ENCODE measurements at places on chromosomes 1 and 21.

DNA sequence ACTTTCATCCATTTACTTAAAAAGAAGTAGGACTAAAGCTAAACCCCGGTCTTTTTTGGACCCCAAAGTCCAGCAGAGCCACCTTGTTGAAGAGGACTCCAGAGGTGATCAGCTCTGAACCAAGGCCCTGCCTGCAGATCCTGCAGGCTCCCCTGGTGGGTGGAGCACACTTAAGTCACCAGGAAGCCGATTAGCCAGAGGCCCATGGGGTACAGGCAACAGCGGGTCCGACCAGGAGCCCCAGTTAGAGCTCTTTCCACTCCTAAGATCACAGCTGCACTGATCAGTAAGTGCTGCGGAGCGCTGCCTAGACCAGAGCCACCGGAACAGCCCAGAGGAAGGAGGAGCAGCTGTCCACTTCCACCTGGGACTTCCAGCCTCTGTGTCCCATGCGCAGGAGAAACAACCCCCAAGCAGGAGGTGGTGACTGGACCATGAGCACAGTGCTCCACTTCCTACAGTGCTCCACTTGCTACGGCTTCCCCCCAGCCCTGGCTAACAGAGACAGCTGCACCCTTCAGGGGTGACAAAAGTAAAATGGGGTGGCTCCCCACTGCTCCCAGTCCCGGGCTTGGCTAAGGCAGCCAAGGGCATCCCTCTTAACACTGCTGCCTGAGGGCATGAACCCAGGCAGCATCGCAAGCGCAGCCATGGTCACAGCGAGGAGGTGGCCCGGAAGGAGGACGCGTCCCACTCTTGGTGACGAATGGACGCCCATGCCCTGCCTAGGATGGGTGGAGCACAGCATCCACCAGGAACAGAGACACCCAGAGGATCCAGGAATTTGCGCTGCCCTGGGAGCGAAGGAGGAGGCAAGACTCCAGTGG is 58.0 kb downstream of the NPHP4 start:
- DNase-seq: no peak

GRCh38 chr1:28886731-28887418 is 27.5 kb upstream of the EPB41 start:
- no peak for DNase-seq

- no peak for DNase-seq
Measured at GRCh38 chr1:238660849-238661248, 725.5 kb upstream of the CHRM3 start.

- DNase-seq: no peak
Measured at GRCh38 chr1:89457046-89457445, 67.6 kb upstream of the LRRC8B start.

DNA sequence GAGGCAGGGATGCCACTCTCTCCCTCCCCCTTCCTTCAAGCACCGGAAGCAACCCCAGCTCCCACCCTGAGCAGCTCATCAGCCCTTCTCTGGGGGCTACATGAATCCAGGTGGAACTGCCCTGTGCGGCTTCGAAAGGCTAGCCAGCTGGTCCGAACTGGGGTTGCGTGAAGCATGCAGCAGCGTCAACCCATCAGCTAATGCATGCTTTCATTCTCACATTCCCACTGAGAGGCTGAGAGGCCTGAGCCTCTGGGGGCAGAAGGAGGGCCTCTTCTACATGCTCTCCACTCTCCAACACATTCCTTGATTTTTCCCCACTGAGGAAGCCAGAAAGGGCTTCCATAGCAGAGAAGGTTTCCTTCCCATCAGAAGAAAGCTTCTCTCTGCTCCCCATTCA is 5.6 kb downstream of the RXRG start:
- no peak for DNase-seq

DNA sequence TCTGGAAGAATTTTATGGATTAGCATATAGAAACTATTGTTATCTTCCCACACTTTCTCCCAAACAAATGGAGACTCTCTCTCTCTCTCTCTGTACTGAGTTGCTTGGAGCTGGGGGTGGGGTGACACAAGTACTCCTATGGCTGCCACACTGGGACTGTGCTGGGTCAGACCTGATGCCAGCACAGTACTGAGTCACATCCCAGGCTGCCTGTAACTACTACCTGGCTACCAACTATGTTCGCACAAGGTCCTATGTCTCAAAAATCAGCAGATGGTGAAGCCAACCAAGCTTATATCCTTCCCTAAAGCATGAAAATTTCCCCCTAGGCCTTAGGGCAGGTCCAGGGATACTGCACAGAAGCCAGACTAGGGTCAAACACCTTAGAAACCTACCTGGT is 66.6 kb downstream of the FAF1 start:
- no peak for DNase-seq

GRCh38 chr1:43272161-43272560 is 2.4 kb downstream of the TMEM125 start:
- DNase-seq: no peak

- no peak for DNase-seq
Measured at GRCh38 chr1:227731696-227732585, 3.2 kb downstream of the JMJD4 start.

- DNase-seq: no peak
Measured at GRCh38 chr21:28230559-28230958, 762.1 kb downstream of the LTN1 start.

- no peak for DNase-seq
Measured at GRCh38 chr1:30635391-30635975, 87.9 kb downstream of the MATN1 start.

DNA sequence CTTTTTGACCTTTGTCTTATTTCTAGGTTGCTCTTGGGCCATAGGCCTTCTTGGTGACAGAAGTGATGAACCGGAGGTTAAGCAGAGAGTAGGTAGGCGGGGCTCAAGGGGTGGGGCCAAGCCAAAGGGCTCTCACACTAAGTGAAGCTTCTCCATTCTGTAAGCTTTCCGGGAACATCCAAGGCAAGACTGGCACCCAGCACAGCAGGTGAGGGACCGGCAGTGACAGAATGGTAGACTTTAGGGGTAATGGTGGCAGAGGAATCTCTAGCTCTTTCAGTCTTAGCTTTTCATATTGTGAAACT is at the start of gene TNFAIP8L2:
TSS of gene TNFAIP8L2 (plus strand) at position 135 of the 305 bp plus-strand sequence. CDS start 2,049 bp downstream, outside the sequence.
- DNase-seq: no peak

DNA sequence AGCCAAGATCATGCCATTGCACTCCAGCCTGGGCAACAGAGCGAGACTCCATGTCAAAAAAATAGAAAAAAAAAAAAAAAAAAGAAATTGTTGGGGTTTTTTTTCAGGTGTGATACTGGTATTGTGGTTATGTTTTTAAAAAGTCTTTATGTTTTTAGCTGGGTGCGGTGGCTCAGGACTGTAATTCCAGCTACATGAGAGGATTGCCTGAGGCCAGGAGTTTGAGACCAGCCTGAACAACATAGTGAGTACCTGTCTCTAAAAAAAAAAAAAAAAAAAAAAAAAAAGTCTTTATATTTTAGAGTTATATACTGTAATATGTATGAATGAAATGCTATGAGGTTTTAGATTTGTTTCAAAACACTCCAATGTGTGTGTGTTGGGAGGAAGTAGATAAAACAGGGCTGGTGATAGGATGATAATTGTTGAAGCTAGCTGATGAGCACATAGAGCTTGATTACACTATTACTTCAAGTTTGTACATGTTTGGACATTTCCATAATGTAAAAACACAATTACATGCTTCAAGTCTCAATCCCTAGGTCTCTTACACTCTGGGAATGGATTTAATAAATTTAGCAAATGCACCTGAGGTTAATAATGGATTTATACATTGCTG is 30.2 kb upstream of the ATP5PO start:
- DNase-seq: no peak

GRCh38 chr1:28885472-28885877 is 28.9 kb upstream of the EPB41 start:
- no peak for DNase-seq

DNA sequence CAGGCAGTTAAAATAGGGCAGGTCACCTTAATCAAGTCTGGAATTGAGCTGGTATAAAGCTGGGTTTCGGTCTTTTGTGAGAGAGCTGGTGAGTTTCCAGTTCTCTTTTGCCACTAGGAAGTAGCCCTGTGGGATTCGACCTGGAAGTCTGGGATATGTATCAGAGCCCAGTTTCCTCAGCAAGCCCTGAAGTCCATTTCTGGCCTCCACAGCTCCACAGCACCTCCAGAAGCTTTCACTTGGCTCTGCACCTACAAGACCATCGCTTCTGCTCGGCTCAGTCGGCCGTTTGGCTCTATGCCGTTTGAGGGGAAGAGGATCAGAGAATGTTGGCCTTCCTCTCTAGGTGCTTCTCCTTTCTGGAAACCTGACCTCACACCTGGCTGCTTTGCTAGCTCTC is 148.0 kb downstream of the GALNT2 start:
- DNase-seq: no peak

DNA sequence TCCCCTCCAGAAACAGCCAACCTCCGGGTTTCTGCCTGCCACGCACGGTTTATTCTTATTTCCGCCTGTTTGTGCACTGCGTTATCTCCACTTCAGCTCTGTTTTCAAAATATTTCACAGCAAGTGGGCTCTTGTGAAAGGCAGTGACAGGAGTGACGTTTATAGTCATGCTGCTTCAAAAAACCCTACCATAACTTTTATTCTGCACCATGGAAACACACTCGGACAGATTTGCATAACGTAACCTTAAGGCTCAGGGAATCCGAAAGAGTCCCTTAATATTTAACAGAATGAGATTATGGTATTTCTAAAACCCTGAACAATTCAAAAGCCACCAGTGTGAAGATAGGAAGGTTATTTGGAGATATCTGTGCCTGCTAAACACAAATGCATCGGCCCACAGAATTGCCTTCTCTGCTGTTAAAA is 782 bp upstream of the SDE2 start:
- DNase-seq: no peak

- no peak for DNase-seq
Measured at GRCh38 chr21:27168084-27168483, 201.2 kb upstream of the ADAMTS5 start.

- DNase-seq: no peak
Measured at GRCh38 chr1:81974883-81975555, 174.3 kb downstream of the ADGRL2 start.

DNA sequence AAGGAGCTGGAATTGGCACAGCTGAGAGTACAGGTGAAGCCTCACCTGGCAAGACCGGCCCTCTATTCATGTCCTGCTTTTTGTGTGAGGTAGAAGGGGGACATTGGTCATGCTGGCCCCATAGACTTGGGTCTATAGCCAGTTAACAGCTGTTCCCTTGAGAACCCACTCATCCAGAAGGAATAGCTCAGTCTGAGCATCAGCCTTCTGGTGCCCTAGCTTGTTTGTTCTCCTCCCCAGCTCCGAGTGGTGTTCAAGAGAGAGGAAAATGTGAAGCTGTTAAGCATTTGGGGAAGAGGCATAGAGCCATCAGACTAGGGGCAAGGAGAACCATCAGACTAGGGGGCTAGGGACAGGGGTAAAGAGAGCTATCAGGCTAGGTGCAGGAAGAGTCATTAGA is 290.9 kb downstream of the SIPA1L2 start:
- DNase-seq: no peak

DNA sequence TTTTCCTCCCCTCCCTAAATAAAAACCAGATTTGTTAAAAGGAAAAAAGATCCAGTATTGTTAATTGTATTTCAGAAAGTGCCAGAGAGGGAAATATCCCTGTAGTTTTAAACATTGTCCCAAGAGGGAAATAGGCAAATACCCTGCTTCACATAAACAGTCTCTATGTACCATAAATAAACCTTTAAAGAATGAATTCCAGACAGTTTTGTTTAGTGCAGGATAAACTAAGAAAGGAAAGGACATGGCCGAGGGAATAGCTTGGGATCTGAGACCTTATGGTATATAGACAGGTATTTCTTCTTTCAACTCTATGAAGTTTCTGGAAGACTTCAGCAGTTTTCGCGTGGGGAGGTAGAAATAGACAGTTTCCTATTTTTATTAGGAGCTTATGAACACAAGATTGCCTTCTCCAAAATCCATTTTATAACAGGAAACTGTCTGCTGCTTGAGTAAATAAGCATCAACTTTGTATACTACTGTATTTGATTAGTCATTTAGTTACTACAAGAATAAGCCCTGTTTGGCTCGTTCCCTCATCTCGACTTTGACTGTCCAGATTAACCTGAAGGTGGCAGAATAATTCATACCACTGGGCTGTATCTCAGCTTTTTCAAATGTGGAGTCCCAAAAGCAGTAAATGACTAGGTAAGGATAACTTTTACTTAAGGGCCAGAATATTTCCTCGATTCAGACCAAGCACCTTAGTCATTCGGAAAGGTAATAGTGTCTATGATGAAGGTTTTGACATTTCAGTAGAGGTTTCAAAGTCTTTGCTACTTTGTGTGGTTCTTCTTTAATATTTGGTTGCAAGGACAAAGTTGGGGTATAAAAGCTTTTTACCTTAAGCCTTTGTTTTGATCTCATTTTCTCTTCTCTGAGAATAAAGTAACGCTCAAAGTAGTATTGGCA is 177.5 kb downstream of the VPS13D start:
- no peak for DNase-seq

GRCh38 chr21:18369115-18369514 is 34.5 kb downstream of the TMPRSS15 start:
- DNase-seq: no peak

GRCh38 chr21:18518054-18518481 is 114.5 kb upstream of the TMPRSS15 start:
- DNase-seq: no peak

- no peak for DNase-seq
Measured at GRCh38 chr1:33338048-33338439, 17.1 kb upstream of the A3GALT2 start.

- no peak for DNase-seq
Measured at GRCh38 chr1:62852253-62852652, 68.3 kb downstream of the ATG4C start.

- no peak for DNase-seq
Measured at GRCh38 chr1:40363721-40364120, 9.8 kb upstream of the SMAP2 start.

DNA sequence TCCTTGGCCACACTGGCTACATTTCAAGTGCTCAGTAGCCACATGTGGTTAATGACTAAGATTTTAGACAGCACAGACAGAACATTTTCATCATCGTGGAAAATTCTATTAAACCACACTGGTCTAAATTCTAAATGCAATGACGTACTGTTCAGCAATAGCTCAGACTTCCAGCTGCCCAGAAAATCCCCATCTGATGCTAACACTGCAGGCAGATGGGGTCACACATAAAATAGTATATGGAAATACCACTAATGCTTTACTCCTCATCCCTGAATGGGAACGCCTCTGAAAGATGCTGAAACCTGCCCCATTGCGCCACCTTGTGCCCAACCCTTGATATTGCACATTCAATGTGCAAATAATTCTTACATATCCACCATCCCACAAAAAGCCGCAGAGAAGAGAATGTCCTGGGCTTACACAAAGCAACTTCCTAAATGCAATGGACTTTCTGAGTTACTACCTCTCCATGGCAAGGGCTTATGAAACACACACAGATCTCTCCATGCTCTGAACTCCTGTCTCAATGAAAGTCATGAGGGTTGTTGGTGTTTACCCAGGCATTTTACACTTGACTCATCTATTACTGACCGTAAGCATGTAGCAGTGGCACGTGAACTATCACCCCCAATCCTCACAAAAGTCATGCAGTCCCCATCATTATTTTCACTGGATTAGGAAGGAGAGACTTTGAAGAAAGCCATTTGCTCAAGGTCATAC is 20.3 kb upstream of the SLC5A9 start:
- DNase-seq: peak; percentile 12

GRCh38 chr1:97572561-97572960 is 348.3 kb downstream of the DPYD start:
- no peak for DNase-seq

- DNase-seq: no peak
Measured at GRCh38 chr1:89815611-89816010, 5.2 kb upstream of the LRRC8D start.
